Activated T-helper 9 cell treated with anti-CD3 and anti-CD28 coated beads, Interleukin-2, amount 50 U/mL, for 16 hours (primary cell): ENCODE measurements at places on chromosomes 5 and 9.

DNA sequence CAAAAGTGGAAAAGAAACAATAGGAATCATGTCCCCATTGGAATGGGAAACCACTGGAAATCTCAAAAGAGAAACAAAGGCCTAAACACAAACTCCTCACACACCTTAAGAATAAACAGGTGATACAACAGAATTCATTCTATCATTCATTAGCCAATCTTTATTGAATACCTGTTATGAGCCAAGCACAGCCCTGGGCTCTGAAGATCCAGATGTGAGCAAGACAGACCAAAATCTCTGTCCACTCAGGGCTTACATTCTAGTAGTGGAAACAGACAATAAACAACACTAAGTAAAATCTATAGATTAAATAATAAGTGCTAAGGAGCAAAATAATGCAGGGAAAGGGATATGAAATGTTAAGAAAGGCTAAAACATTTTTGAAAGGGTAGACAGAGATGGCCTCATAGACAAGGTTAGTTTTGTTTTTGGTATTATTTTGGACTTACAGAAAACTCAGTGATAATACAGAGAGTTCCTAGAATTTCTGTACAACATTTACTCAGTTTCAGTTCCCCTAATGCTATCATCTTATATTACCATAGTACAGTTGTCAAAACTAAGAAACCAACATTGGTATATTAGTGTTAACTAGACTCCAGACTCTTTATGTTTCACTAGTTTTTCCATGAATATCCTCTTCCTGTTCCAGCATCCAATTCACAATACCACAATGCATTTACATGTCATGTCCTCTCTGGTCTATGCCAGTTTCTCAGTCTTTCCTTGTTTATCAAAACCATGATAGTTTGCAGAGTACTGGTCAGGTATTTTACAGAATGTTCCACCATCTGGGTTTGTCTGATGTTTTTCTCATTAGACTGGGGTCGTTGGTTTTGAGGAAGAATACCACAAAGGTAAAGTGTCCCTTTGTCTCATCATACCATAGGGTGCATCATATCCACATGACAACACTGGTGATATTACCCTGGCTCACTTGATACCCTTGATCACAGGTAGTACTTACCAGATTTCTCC lies 103.7 kb downstream of the SIL1 start:
- no peak for DNase-seq

GRCh38 chr9:12916042-12916441 lies 141.2 kb downstream of the LURAP1L start:
- DNase-seq, result no peak

DNA sequence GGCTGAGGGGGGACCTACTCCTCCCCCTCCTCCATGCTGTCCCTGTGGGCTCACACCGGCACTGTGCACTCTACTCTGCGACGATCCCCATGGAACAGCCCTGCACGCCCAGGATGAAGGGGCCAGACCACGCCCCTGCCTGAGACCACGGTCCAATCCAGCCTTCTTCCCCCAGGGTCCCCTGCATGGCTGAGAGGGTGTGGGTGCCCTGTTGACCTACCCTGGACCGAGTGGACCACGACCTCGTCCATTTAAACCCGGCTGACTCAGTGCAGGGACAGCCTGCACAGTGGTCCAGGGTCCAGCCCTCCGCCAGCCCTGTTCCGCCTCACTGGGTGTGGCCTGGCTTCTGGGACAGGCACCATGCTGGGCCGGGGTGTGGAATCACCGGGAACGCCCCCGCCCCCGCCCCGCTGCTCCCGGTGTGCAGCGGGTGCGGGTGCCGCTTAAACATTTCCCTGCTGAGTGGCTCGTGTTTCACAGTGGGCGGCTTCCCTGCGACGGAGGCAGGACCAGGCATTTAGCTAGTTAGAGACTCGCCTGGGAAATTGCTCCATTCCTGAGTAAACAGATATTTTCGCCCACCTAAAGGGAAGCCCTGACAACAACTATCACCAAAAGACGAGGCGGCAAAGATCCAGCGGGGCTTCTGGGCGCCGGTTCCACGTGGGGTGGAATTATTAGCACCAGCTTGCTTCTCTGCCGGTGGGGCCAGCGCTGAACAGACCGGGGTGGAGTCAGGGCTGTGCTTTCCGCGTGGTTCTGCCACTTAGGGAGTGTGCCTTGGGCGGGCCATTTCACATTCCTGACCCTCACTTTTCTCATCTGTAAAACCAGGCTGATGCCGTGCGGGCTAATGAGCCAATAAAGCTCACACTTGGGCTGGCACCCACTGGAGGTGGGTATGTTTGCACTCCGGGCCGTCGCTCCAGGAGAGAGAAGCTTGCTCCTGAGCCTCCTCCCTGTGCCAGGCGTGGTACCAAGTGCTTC lies 22.6 kb downstream of the DBH start:
- no peak for DNase-seq

DNA sequence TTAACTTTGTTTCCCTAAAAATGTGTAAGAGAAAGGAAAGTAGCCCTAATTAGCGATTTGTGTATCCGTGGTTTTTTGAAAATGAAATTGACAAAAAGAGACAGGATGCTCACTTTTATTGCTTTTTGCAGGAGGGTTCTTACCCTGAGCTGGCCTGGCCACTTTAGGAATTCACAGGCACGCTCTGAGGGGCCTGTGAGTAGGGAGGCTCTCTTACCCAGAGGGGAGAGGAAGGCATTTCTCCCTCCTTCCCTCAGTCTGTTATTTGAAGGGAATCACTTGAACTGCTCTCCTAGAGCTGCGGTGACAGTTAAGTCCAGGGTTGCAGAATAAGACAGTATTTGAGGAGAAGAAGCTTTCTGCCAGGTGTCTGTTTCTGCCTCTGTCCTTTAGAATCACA lies 16.7 kb downstream of the PIK3R1 start:
- no peak for DNase-seq

- no peak for DNase-seq
These were observed 16.3 kb upstream of the GPX8 start for GRCh38 chr5:55143624-55144023.

DNA sequence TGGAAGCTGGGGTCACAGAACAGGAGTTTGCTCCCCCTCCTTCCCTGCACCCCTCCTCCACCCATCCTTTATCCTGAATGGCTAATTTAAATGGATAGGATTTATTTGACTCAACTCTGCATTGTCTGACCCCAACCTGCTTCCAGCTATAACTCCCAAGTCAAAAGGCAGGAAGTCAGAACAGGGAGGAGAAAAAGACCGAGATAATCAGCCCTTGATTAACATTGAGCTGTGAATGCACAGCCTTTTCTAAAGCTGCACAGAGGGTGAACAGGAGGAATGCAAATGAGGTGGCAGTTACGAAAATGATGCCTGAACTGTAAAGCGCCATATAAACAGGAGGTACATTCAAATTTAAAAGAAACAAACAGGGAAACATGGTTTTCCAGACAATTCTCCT lies 152.8 kb downstream of the SPOCK1 start:
- no peak for DNase-seq

- no peak for DNase-seq
These were observed 18.6 kb upstream of the AGXT2 start for GRCh38 chr5:35066260-35066795.

DNA sequence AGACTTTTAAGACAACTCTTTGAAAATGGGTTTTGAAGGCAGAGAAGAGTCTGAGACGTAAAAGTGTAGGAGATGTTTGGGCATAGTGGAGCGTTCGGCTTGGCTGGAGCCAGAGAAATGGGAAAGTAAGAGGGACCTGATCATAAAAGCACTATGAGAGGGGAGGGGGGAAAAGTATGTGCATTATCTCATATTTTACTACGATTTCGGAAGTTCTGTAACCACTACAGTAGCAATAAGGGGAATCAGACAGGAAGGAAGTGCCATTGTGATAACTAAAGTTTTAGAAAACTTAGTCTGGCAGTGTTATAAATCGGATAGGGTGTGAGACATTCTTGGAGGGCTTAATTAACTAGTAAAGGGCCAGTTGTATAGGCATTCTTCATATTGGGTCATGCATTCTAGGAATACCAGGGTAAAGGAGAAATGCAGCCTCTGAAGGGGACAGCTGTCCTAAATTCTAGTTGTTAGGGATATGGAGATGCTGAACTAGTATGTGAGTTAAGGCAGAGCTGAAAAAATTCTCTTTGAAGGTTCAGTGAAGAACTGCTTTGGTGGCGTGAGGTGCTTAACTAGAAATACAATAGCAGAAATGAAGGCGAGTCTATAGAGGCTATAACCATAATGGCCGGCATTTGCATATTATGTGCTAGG lies 83.8 kb upstream of the FREM1 start:
- DNase-seq, result no peak

DNA sequence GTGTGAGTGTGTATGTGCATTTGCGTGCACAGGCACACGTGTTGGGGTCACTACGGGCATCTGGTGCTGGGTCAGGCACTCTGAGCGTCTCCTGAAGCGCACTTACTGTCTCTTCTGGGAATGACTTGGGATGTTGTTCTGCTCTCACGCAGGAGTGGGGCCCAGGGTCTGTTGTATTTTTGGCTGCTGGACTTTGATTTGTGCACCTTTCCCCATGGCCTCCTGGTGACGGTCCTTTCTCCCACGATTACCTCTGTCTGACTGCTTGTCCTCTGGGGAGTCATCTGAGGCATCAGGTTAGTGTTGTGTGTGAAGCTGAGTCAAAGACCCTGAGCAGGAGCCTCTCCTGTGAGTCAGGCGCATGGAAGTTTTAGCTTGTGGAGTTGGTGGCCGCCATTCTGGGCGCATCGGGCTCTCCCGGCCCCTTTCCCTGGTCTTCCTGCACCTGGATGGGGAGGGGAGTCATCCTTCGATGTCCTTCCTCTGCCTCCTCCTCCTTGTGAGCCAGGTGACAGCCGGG lies 62.1 kb downstream of the RXRA start:
- DNase-seq, result no peak

DNA sequence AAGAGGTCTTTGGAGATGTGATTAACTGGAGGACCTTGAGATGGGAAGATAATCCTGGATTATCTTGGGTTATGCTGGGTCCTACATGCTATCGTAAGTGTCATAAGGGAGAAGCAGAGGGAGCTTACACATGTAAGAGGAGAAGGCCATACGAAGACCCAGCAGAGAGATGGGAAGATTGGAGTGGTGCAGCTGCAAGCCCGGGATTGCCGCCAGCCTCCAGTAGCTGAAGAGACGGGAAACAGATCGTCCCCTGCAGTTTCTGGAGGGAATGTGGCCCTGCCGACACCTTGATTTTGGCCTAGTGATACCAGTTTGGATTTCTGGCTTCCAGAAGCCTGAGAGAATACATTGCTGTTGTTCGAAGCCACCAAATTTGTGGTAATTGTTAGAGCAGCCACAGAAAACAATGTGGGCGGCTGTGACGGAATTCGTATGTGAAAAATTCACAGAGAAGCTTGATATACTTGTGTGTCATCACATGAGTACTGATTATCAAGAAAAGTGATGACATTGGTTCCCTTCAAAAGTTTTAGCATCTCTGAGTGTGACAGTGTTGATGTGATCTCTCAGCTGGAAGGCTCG lies 86.9 kb downstream of the CYFIP2 start:
- no peak for DNase-seq

DNA sequence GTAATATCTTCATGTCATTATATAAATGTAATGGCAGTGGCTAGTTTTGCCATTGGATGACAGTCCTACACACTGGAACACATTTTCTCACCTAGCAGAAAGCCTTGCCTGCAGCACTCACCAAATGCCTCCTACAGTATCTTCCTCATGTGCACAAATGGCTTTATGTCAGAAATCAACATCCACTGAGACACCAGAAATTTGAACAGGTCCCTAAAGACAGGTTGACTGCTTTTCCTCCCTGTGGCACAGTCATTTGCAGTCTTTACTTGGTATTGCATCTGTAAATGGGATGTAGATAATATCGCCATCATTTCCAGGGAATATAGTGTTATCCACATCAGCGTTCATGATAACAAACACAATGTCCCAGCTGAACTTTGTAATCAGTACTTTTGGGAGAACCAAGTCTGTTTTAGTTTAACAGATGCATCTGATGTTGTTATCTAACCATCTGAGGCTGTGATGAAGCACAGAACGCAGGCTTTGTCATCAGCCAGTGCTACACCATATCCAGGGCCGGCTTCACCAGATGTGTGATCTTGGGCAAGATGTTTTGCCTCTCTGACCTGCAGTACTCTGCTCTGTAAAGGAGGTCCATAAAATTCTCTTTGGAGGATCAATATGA lies 83.9 kb upstream of the TAS2R1 start:
- no peak for DNase-seq

GRCh38 chr9:69898714-69899209 lies 78.1 kb downstream of the CFAP95 start:
- no peak for DNase-seq

DNA sequence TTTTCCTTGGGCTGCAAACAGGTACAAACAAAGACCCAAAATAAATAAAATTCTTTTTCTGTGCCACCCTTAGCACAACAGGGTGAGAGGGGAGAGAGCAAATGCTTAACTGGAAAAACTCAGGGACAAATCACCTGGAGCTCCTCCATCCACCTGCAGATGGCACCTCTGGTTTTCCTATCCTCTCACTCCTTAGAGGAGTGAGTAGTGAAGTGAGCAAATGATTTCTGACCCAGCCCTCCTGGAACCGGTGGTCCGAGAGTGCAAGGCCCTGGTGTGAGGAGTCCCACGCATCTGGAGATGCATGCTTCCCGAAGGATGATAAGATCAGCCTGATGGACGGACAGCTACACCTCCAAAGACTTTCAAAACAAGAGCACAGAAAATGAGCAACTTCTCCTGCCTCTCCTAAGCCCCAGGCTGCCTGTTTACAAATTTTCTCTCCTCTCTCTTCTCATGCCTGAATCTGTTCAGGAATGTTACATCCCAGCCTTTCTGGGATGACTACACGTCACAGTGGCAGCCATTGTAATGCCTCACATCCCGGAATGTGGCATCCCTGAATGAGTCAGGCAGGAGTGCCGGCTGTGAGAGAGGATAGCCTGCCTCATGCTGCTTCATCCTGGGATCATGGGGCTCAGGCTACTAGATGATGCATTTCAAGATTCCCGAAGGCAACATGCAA lies 86.4 kb downstream of the ADRB2 start:
- no peak for DNase-seq

GRCh38 chr9:27602142-27602861 lies 29.0 kb upstream of the C9orf72 start:
- no peak for DNase-seq

- DNase-seq, result no peak
These were observed 45.4 kb downstream of the MFAP3 start for GRCh38 chr5:154084062-154084639.

GRCh38 chr5:146828385-146828784 lies 50.2 kb downstream of the PPP2R2B start:
- DNase-seq, result no peak

DNA sequence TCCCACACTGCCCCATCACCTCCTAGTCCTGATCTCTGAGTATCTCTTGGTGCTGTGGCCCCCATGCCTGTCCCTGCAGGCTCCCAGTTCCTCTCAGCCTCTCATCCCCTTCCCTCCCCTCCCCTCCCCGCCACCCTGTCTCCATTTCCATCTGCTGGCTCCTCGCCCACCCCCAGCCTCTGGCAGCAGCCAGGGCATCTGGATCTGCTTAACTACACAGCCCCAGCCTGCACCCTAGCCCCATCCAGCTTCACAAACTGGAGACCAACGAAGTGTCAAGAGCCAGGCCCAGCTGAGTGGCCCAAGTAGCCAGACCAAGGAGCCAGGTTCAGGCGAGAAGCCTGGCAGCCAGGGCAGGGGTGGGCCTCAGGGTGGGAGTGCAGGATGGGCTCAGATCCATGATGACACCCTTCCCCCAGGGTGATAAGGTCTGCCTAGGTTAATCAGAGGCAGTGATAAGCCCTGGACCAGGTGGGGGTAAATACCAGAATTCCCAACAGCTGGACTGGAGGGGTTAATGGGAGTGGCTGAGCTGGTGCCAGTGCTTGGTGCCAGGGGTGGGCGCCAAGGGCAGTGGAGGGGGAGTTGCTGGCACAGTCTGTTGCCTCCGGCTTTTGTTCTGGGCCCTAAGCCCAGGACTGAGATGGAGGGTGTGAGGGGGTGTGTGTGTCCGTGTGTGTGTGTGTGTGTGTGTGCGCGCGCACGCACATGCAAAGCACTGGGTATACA lies 2.5 kb downstream of the IL11RA start:
- DNase-seq, result no peak
